Pancreas (tissue), 10 donors: ENCODE measurements at places on chromosomes 16 and 17.

- peak; percentile 6 for DNase-seq
These were observed 61.6 kb downstream of the RGS9 start for GRCh38 chr17:65198653-65199382.

- no peak for DNase-seq
These were observed 62.2 kb upstream of the ADORA2B start for GRCh38 chr17:15882777-15883176.

DNA sequence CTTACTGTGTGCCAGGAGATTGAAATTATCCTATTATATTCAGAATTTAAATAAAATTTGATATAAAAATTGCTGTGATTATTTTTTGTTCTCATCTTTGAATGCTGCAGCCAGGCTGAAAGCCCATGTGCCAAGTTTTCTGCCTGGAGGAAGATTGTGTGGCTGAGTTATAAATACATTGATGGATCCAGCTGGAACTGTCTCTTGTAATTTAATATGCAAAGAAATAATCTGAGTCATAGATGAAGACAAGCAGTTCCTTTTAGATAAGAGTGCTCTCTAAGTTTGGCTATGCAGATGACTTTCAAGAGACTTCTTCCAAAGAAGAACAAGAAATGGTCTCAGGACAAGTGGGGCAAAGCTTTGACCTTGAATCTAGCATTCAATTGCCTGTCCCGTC, 871.0 kb downstream of the CDH11 start:
- no peak for DNase-seq

DNA sequence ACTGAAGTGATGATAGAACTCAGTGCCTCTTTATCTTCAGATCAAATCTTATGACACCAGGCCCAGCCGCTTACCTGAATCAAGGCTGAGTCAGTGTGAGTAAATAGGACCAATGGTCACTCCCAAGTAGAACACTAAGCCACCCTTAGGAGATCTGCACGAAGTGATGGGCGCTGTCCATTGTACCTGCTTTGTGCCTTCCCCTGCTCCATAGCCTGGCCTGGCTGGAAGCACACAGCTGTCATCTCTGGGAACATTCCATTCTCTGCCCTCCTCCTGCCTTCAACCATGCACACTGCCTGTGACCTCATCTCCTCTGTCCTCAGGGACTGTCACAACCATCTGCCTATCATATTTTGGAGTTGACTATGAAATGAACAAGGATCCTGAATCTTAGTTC, 279.5 kb upstream of the ASIC2 start:
- no peak for DNase-seq

DNA sequence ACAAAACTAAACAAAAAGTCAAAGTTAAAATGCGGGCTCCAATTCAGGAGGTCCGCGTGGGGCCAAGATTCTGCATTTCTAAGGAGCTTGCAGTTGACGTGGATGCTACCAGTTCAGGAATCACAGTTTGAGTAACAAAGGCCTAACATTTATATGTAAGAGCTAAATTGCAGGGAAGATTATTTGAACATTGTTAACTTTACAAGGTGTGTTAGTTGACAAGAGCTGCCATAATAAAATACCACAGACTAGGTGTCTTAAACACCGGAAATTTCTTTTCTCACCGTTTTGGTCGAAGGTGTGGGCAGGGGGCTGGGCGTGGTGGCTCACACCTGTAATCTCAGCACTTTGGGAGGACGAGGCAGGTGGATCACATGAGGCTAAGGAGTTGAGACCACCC, 24.8 kb upstream of the CMIP start:
- no peak for DNase-seq

- no peak for DNase-seq
These were observed 58.1 kb downstream of the SLFN11 start for GRCh38 chr17:35315283-35315682.

DNA sequence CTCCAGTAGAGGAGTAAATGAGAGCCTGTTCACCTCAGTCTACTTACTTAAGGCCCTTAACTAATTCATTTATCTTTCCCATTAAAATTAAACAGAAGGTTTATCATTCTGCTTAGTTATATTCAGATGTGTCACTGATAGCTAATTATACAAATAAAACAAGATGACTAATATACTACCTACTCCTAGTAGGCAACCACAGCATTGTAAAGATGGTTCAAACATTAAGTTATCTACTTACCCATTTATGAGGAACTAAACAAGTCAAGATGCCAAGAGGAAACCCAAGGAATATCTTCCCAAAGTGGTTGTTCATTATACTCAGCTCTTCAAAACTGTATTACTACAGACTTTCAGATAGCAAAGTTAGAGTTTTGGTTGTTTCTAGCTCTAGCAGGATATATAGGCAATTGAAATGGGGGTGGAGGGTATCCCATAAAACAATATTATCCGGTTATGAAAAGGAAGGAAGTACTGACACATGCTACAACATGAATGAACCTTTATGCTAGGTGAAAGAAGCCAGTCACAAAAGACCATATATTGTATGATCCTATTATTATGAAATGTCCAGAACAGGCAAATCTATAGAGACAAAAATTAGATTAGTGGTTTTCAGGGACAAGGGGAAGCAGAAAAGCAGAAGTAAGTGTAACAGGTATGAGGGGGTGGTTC, 56.5 kb downstream of the SPAG9 start:
- no peak for DNase-seq

GRCh38 chr16:46848768-46849764, 18.1 kb upstream of the C16orf87 start:
- no peak for DNase-seq

- no peak for DNase-seq
These were observed 320.0 kb downstream of the FOXL1 start for GRCh38 chr16:86898386-86898785.

DNA sequence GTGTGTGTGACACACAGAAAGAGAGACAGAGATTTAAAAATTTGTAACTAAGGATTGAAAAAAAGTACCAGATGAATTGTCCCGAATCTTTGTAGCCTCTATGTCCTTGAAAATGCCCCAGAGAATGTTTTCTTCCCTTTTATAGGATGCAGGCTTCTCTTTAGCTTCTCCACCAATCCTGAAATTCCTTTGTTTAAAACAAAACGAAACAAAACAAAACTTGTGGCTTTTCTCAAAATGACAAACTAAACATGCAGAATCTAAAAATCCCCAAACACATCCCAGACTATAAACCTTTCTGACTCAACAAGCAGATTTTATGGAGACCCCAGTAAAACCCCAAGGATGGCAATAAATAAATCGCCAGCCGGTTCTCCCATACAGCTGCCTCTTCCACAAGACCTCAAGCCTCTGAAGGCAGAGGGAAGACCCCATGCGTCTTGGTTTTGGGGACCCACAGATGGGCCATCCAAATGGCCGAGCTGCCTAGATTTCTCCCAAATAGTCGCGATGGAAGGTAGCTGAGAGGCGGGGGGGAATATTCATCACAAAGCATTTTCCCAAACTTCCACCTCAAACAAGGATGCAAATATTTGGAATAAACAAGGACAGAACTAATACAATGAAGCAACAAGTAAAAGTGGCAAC, 269.5 kb upstream of the FOXF1 start:
- no peak for DNase-seq

GRCh38 chr17:74729866-74730265, 7.2 kb upstream of the RAB37 start:
- DNase-seq = no peak

DNA sequence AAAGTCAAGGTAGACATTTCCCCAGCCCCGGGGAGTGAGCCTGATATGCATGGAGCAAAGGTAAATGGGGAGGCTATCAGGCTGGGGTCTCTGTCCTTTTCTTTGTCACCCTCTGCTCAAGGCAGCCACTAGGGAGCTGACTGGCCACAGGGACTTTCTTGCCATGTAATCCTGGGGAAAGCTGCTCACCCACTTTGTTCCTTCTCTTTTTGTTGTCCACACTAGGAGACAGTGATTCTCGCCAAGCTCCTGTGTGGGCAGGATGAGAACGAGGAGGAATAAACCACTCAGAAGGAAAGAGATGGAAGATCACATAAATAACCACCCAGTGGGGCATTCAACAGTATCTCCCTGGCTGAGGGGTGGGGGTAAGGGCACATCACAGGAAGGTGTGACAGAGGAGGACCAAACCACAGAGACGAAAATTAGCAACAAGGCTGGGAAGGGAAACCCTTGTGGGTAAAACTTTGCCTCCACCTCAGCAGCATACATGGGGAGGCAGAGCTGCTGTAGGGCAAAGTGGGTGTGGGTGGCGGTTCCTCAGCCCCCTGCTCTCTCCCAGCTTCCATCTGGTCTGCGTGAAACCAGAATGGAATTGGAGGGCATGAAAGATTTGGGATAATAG, 26.2 kb upstream of the CCL1 start:
- DNase-seq = no peak

- DNase-seq = no peak
These were observed 37.6 kb downstream of the RAB11FIP3 start for GRCh38 chr16:463071-463470.

- no peak for DNase-seq
These were observed 7.4 kb upstream of the EEF2K start for GRCh38 chr16:22198547-22199293.

DNA sequence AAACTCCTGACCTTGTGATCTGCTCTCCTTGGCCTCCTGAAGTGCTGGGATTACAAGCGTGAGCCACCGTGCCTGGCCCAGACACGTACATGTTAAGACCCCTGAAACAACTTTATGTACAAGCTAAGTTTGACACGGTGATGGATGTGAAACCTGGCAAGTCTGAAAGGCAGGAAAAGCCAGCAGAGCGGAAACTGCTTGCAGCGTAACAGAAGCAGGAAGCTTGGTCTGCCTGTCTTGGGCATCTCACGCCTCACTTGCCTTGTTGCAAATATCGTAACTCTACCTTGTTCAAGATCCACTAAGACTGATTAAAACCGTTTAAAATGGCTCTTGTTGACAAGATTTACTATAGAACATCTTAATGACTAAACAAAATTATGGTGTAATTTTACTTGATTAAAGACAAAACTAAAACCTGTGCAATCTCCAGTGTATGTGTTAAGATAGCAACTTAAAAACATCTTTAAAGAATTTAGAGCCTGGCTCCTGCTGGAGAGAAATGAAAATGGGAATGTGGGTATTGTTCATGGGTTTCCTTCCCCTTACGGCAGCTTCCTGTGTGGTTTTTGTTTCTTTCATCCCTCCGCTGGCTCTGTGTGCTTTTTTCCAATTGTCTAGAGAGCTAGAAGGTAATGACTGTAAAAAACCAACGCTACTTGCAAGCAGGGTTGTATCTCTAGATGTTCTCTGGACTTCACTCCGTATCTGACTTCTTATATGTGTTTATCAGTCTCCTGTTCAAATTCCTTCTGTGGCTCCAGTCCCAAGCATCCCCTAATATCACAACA, 477.6 kb downstream of the XYLT1 start:
- DNase-seq = no peak

GRCh38 chr16:58938811-58939210, 204.7 kb upstream of the GOT2 start:
- no peak for DNase-seq

DNA sequence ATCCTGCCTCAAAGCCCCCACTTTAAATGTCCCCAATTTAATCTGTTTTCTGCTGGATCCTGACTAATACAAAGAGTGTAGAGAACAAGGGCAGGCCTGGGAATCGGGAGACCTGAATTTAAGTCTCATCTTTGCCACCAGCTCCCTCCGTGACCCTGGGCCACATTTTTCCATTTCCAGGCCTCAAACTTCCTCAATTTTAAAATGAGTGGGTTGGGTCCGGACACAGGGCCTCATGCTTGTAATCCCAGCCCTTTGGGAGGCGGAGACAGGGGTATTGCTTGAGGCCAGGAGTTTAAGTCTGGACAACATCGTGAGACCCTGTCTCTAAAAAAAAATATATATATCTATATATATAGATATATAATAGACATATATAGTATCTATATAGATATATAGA, 61.4 kb downstream of the SRL start:
- DNase-seq = no peak

DNA sequence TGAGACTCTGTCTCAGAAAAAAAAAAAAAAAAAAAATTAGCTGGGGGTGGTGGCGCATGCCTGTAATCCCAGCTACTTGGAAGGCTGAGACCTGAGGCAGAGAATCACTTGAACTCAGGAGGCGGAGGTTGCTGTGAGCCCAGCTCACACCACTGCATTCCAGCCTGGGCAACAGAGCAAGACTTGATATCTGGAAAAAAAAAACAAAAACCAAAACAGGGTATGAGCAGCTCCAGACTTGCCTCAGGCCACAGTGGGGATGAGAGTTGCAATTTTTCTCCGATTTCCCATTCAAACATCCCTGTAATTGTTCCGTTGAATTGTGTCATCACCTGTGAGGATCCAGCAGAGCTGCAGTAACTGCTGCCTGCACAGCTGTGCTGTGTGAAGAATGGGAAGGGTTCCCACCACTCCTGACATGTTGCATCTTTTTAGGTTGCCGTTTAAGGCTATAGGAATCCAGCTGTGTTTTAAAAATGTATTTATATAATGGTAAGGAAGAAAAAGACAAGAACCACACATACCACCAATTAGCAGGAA, 150.0 kb downstream of the VPS53 start:
- DNase-seq = no peak

DNA sequence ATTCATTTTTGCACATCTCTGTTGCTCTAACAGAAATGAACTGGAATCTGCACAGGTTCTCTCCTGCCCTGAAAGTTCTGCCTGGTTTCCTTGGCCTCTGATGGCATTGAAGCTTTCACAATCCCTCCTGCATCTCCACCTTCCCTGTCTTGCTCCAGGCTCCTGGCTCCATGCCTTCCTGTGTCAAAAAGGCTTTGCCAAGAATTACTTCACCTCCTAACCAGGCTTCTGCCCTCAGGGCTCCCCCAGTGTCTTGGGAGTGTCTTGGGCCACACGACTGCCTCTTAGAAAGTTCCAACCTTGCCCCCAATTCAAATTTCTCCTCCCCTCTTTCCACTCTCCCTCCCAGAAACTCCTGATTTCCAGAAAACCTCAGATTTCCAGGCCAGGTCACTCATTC, 37.0 kb upstream of the DNAH9 start:
- no peak for DNase-seq

DNA sequence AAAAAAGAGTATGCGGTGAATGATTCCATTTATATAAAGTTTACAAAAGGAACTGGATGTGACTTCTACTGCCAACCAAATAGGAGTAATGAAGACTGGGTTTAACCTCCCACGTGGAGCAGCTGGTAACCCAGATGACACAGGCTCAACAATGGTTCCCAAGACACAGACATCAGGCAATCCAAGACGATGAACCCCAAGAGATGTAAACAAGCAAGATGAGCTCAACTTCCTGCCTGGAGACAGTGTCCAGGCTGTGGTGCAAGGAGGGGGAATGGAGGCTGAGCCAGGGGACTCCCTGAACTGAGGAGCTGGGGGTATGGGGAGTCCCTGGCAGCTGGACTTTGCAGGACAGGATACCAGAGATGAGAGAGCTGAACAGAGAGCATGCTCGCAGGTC, 104.7 kb downstream of the LITAF start:
- DNase-seq = no peak

DNA sequence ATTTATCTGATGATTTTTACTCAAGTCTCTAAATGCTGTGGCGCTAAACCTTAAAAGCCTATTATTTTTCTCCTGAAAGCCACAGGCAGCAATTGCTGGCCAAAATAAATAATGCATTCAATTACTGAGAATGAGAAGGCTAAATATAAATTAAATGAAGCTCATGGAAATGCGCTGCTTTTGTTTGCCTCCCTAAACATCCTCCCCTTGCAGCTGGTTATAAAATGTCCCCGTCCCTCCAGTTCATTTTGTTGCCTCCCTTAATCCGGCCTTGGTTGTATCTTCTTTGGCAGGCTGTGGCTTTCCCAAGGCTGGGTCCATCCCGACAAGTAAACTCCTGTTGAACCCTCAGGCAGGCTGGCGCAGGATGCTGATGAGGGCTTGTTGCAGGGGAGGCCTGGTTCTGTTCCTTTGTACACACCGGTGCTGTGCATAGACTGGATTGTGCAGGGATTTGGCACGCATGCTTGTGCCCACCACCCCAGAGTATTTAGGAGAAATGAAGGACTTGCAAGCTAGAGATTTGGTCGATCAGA, 62.7 kb downstream of the KNOP1 start:
- no peak for DNase-seq

- DNase-seq = no peak
These were observed 320.1 kb downstream of the CBLN1 start for GRCh38 chr16:48961546-48961945.
